ENCODE measurements at places on chromosomes 5 and 9.
A peak's percentile ranks its signal among the peaks of the same experiment; 100 is the strongest.

GRCh38 chr9:81894891-81895290 is 33.3 kb upstream of the SPATA31D4 start:
- DNase-seq = no peak

DNA sequence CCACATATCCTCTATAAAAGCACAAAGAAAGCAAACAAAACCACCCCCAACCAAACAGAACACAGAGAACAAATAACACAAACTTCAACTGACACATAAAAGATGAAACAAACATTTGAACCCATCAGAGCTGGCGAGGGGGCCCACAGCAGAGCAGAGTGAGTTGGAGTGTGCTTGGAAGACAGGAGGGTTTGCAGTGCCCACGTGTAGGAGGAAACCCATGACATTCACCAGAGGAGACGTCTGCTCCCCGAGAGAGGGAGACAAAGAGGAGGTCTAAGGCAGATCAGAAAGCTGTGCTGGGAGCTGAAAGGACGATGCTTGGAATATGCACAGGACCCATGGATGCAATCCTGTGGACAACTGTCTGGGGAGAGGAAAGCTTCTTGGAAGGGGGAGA is 27.0 kb downstream of the MRPL36 start:
- DNase-seq = no peak

GRCh38 chr5:106189121-106189809 is 1481.5 kb downstream of the EFNA5 start:
- no peak for DNase-seq

DNA sequence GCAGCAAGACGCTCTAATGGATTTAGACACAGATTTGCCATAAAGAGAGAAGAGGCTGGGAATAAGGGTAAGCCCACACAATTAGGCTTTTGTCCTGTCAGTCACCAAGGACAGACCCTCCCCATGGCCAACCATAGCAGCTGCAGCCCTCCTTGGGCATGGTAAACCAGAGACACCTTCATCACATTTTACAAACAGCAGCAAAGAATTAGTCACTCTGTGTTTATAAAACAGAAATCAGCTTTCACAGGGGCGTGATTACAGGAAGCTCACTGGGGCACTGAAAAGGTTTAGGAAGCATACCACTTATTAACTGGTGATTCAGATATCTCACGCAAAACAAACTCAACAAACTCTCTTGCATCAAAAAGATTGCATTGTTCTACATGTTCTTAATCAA is 37.3 kb upstream of the ZNF622 start:
- no peak for DNase-seq

GRCh38 chr5:155974369-155974768 is 352.6 kb upstream of the SGCD start:
- DNase-seq = no peak

GRCh38 chr9:85978496-85978895 is 37.5 kb downstream of the NAA35 start:
- DNase-seq = no peak

- peak; percentile 35 for DNase-seq
Measured at GRCh38 chr9:98087420-98088354, 31.2 kb downstream of the NANS start.
